ENCODE measurements at places on chromosomes 7 and 10.

DNA sequence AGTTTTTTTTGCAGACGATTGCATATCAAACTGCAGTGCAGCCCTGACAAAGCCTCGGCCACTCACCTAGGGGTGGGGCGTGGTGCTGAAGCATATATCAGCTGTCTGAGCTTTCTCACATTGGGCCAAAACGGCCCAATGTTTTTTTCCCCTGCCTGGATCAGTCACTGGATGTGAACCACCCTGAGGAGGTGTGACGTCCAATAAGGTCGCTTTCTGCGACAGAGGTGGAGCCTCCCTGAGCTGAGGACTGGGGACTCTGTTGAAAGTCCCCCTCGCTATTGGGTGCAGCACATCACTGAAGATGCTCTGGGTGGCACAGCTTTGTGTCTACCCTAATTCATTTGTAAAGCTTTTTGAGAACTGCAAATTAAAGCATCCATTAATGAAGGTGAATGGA is 60.9 kb downstream of the SEM1 start:
- DNase-seq: no peak

- DNase-seq: no peak
Measured at GRCh38 chr10:14556285-14556956, 218.3 kb downstream of the FAM107B start.

DNA sequence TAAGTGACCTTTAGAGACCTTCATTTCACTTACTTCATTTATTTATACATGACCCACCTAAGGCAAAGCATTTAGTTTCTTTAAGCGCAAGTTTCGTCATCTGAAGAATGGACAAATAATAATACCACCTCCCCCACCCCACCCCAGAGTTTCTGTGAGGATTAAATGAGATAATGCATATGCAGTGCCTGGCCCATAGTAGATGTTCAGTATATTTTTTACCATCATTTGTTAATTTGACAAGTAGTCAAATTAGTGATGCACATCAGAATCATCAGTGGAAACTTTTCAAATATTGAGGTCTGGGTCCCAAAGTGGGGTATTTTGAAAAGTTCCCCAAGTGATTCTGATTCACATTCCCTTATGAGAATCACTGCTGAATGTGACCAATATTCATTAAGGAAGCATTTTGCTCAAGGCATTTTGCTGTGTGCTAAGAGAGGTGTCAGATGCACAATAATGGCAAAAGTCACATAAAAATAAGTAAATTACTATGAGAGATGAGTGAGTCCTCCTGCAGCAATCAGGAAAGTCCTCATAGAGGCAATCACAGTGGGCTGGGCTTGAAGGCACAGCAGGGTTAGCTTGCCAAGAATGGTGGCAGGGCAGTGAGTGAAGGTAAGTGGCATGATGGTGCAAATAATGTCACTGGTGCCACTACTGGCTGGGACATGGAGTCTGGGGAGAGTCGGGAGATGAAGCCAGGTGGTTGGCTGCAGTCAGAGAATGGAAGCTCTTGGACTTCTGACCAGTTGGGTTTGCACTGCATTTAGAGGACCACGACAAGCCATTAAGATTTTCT is 244.1 kb downstream of the PTEN start:
- no peak for DNase-seq

DNA sequence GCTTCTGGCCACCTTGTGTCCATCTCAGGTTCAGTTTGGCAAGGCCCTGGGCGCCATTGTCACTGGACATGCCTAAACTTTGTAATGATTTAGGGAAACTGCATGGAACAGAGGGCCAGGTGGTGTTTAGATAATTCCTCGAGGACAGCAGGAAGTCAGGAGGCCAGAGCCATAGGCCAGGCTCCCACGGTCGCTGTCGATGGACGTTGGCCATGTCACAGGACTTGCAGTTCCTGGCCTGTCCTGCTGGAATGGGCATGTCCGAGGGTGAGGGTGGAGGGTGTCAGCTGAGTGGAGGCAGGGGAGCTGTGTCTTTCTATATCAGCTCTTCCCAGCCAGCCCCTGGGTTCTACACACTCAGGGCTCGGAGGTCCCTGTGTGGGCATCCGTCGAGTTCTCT is 107.9 kb upstream of the MACROH2A2 start:
- no peak for DNase-seq

DNA sequence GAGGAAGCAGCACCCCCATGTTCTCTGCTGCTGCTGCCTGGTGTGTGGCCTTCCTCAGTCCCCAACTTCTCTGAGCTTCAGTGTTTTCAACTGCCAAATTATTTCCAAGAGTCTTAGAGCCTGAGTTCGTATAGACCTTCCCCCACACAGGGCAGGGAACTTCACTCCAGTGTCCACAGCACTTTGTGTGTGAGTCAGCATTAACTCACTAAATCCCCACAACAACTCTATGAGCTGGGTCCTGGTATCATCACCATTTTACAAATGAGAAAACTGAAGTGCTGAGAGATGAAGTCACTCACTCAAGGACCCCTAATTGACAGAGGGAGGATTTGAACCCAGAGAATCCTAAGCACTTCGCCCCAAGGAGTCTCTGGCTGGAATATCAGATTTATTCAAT is 48.3 kb downstream of the ADCYAP1R1 start:
- no peak for DNase-seq

- no peak for DNase-seq
Measured at GRCh38 chr10:11810313-11810766, 12.8 kb upstream of the PROSER2 start.

- DNase-seq: peak; percentile 69
Measured at GRCh38 chr10:43348511-43349312, 22.7 kb upstream of the FXYD4 start.

DNA sequence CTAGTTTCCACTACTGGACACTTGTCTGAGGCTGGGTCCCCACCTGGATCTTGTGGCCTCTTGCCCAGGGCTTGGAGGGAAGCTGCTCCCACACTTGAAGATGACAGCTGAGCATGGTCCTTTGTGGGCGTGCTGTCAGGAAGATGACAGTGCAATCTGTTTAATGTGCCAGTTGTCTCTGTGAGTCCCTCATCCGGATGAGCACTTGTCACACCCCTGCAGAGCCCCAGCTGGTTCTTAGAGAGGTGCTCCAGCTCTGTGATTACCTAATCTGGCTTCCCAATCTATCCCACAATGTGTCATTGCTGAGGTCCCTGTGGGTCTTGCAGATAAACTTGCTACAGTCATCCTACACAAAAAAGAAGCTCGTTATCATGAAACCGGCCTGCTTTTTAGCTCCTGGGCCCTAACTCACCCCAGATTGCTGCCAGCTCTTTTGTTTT is 34.8 kb upstream of the CCSER2 start:
- no peak for DNase-seq

DNA sequence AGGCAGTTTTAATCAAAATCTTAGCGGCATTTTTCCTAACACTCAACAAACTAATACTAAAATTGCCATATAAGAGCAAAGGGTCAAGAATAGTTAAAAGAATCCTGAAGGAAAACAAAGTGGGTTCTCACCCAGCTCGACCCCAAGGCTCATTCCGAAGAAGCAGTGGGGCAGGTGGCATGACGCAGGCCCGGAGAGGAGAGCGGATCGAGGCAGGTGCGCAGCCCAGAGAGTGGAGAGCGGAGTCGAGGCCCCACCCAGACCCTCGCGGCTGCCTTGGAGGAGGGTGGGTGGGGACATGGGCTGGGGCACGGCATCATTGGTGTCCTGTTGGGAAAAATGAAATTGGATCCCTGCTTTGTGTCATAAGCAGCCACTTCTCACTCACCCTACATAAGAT is 109.8 kb downstream of the INPP5A start:
- DNase-seq: no peak

GRCh38 chr10:106980495-106981451 is 183.7 kb downstream of the SORCS1 start:
- DNase-seq: no peak

DNA sequence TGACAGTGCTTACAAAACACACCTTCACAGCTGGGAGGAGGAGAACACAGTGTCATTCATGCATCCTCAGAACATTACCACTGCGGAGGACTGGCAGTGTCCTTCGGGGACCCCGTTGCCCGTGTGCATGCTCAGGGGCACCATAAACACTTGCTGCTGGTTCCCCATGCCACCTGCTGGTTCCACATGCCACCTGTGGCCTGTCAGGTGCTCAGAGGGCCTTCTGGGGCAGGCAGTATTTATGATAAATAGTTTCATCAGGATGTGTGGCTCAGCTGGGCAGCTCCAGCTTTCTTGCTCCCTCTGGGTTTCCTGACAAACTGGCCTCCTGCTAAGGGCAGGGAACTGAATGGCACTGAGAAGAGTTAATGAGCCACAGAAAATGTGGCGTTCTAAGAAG is 32.1 kb downstream of the CELF2 start:
- DNase-seq: no peak

GRCh38 chr10:11553773-11554381 is 57.6 kb downstream of the USP6NL start:
- no peak for DNase-seq

DNA sequence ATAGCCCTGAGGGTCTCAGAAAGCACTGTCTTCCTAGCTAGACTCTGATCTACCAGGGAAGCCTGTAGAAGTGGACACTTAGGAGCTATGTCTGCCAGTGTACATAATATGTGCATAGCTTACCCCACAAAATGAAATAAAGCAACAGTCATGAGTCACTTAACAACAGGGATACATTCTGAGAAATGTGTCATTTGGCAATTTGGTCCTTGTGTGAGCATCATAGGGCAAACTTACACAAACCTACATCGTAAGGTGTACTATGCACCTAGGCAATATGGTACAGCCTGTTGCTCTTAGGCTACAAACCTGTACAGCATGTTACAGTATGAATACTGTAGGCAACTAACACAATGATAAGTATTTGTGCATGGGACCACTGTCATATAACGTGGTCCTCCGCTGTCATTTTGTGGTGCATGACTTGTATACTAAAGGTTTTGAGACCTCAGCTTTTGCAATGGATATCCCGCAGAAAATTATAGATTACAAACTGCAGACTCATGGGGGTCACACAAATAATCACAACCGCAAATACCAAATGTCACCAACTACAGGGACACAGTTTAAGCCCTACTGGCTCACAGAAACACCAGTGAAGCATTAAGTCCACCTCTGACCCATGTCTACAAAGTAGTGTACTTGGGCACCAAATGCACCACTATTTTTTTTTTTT is 1.7 kb downstream of the URGCP start:
- DNase-seq: no peak

DNA sequence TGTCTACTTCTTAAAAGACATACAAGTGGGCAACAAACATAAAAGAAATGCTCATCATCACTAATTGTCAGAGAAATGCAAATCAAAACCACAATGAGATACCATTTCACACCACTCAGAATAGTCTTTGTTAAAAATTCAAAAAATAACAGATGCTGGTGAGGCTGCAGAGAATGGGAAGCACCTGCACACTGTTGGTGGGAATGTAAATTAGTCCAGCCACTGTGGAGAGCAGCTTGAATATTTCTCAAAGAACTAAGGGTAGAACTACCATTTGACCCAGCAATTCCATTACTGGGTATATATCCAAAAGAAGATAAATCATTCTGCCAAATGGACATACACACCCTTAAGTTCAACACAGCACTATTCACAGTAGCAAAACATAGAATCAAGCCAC is 61.8 kb upstream of the STEAP1 start:
- DNase-seq: no peak

GRCh38 chr7:45585628-45586027 is 11.5 kb downstream of the ADCY1 start:
- no peak for DNase-seq

DNA sequence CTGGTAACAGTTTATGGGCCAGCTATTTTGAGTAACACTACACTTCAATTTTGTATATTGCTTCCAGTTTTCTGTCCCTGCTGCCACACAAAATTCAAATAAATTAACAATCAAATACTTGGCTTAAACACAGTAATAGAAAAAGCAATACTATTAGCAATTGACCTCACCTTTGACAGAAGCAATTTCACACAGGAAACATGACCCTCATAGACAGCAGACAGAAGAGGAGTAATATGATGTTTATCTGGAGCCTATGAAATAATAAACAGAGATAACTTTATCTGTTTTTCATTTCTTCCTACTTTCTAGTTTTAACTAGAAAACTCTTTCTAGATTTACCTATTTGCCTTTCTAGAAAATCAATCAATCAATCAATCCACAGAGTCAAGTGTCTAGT is 26.7 kb downstream of the MTPN start:
- DNase-seq: no peak

GRCh38 chr7:13042605-13043236 is 355.3 kb downstream of the ARL4A start:
- no peak for DNase-seq

GRCh38 chr7:34652809-34653208 is 5.2 kb upstream of the NPSR1 start:
- no peak for DNase-seq

DNA sequence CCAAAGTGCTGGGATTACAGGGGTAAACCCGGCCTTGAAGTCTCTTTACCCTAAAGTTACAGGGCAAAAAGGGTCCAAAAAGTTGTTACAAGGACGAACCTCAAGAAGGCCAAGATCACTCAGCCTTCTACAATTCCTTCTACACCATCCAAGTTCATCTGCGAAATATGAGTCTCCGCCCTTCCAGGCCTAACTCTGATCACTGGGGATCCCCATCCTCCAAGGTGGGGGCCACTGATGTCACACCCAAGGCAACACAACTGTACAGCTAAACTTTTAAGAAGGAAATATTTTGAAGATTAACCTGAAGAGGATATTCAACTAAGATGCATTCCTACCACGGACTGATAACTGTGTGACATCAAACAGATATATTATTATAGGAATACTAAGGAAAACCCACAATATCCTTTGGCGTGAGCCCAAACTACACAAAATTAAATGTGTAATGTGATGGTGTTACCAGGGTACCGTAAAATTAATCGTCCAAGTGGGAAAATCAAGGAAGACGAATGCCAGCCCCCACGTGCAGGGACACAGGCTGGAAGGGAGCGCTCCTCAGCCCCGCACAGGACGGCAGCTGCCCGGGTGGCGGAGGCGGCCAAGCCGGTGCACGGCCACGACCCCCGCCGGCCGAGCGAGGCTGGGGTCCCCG is 1.0 kb downstream of the PAXIP1 start:
- DNase-seq: no peak

DNA sequence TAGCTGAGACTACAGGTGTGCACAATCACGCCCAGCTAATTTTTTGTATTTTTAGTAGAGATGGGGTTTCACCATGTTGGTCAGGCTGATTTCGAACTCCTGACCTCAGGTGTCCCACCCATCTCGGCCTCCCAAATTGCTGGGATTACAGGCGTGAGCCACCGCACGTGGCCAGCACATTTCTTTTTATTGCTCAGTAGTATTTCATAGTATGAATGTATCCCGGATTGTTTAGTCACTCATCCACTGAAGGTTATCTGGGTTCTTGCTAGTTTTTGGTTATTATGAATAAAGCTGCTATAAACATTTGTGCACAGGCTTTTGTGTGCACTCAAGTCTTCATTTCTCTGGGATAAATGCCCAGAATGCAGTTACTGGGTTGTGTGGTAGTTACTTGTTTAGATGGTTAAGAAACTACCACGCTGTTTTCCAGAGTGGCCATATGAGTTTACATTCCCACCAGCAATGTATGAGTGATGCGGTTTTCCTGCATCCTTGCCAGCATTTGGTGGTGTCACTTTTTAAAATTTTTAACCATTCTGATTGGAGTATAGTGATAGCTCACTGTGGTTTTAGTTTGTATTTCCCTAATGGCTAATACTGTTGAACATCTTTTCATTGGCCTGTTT is 275.8 kb upstream of the LYZL1 start:
- DNase-seq: no peak

- DNase-seq: no peak
Measured at GRCh38 chr7:45494885-45495284, 79.3 kb upstream of the ADCY1 start.

GRCh38 chr7:101120315-101120714 is 6.6 kb upstream of the SERPINE1 start:
- no peak for DNase-seq

- DNase-seq: no peak
Measured at GRCh38 chr10:76302961-76303630, 871.7 kb downstream of the LRMDA start.

GRCh38 chr10:116699471-116700150 is 42.8 kb downstream of the HSPA12A start:
- DNase-seq: no peak

Data from activated CD4-positive, CD25-positive, alpha-beta regulatory T cell (primary cell).